Thyroid gland (tissue), 4 donors: ENCODE measurements at places on chromosomes 4 and X. TPM values are rescaled to one million over a fixed set of nuclear protein-coding genes. Genes with fewer than 3 reads are reported as not detected.

- no peaks in the 10 kb centered on the region for H3K36me3 ChIP-seq
- H3K27me3 ChIP-seq: no peaks in the 10 kb centered on the region
- no peak overlapping the region for H3K4me3 ChIP-seq
- H3K27ac ChIP-seq: no peak overlapping the region
Observed at GRCh38 chr4:65302145-65302544, 368.1 kb downstream of the EPHA5 start.

GRCh38 chrX:146241902-146242301 is 424.3 kb downstream of the SLITRK2 start:
- H3K27me3 ChIP-seq: no peaks in the 10 kb centered on the region
- no peak overlapping the region for H3K27ac ChIP-seq
- H3K4me3 ChIP-seq: no peak overlapping the region
- no peaks in the 10 kb centered on the region for H3K4me1 ChIP-seq
- H3K36me3 ChIP-seq: no peaks in the 10 kb centered on the region

DNA sequence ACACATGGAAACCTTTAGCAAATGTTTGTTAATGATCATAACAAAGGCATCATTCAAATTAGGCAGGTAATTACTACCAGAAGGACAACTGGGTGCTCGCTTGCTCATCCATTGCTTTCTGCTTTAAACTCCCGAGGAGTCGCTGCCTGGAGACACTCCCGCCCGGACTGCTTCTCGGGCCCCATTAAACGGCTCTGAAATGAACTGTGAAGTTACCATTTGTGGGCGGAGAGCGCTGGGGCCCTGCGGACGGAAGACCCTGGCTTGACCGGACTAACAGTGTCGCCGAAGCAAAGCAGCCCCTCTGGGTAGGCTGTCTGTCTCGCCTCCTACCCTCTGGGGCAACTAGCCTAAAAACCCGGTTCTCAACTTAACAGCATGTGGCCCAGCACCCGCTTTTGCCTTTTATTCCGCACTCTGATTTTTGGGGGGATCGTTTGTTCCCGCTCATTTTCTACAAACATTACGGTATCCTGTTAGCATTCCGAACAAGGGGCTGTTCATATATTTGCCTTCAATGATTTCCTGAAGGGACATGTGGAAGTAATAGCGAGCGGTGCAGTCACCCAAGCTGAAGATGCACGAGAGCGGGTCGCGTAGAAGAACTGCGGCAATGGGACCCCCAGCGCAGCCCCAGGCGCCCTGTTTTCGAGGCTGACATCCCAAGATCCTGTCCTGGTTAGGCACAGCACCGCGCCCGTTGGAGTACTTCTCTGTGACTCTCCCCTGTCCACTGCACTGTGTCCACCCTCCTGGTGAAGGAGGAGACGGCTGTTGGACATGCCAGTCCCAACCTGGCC is 1.6 kb upstream of the PDGFRA start:
- DNase-seq: no peak
- H3K27ac ChIP-seq: no peak overlapping the region
- peaks cover 51% of the 10 kb centered on the region for H3K27me3 ChIP-seq
- peak overlapping the region; percentile 32 for H3K4me3 ChIP-seq
- no peaks in the 10 kb centered on the region for H3K36me3 ChIP-seq
- H3K4me1 ChIP-seq: peaks cover 60% of the 10 kb centered on the region

DNA sequence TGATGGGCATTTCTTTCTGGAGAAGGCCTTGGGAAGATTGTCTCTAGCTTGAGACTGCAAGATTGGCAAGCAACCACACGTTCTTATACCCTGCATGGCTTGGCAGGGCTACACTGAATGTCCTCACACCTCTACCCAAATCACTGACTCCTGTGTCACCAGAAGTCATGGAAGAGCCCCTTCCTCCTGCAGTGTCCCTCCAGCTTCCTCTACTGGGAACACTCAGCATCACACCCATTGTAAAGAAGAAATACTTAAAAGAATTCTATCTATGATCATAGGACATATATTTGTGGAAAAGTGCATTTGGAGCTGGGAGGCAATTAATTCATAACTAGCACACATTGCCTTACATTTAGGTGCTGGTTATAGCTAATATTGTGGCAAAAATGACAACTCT is 113.1 kb downstream of the CCSER1 start:
- H3K36me3 ChIP-seq: no peaks in the 10 kb centered on the region
- no peak overlapping the region for H3K4me3 ChIP-seq
- no peak overlapping the region for H3K27ac ChIP-seq
- H3K27me3 ChIP-seq: no peaks in the 10 kb centered on the region
- no peaks in the 10 kb centered on the region for H3K4me1 ChIP-seq

GRCh38 chr4:105936901-105937300 is 41.6 kb downstream of the NPNT start:
- peaks cover 17% of the 10 kb centered on the region for H3K4me1 ChIP-seq
- peak; percentile 76 for DNase-seq
- H3K27me3 ChIP-seq: no peaks in the 10 kb centered on the region
- H3K27ac ChIP-seq: peak overlapping the region; percentile 67
- no peak overlapping the region for H3K4me3 ChIP-seq

DNA sequence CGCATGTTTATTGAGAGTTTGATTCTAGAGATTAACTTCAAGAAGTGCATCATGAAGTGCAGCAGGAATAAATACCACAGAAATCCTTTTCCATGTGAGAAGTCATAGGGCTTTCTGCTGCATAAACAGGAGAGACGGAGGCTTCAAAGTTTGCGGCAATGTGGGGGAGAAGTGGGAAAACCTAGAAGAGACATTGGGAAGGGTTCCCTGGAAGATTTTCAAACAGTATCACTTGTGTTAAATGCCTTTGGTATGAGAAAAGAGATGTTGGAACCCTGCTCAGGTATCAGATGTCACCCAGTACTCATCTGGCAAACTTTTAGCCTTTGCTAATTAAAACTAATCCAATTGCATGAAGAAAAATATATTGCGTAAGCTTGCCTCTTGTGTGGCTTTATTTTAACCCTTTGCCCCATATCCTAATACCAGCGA is 15.4 kb downstream of the NHS start:
- no peak for DNase-seq
- no peak overlapping the region for H3K4me3 ChIP-seq
- H3K27me3 ChIP-seq: no peaks in the 10 kb centered on the region
- H3K4me1 ChIP-seq: no peaks in the 10 kb centered on the region
- H3K27ac ChIP-seq: no peak overlapping the region

DNA sequence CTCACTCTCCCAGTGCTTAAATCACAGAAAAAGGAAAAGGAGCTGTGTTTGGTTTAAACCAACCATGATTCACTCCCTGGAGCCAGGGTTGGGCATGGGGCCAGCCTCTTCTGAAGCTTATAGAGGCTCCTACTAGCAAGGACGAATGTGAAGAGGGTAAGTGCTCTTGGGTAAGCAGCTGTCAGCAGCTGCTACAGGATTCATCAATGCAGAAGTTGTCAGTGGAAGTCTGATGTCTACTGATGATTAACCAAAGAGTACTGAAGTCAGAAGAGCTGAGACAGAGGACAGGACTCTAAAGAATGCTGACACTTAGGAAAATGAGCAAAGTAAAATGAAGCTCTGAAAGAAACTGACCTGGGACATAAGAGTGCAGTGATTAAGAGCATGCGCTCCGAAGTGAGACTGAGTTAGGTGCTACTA is 32.7 kb upstream of the JADE1 start:
- H3K36me3 ChIP-seq: no peaks in the 10 kb centered on the region
- H3K4me3 ChIP-seq: no peak overlapping the region
- H3K27me3 ChIP-seq: no peaks in the 10 kb centered on the region
- peak; percentile 99 for DNase-seq
- H3K4me1 ChIP-seq: peaks cover 7% of the 10 kb centered on the region

DNA sequence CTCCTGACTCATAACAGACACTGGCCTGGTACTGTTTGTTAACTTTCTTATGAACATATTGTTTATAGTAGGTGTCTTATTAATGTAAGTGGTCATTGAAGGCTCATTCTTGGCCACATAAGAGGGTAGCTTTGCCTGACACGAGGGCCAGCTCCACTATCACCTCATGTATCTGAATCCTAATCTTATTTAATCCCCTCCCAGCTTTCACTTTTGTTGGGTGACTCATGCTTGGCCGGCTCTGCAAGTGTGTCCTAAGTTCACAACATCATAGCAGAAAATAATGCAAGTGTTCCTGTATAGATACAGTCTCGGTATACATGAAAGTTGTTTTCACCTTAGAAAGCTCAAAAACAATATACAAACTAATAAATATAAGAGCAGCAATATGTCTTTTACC is 283.8 kb downstream of the IQCM start:
- no peaks in the 10 kb centered on the region for H3K27me3 ChIP-seq
- H3K27ac ChIP-seq: no peak overlapping the region
- no peaks in the 10 kb centered on the region for H3K36me3 ChIP-seq
- H3K4me1 ChIP-seq: no peaks in the 10 kb centered on the region
- DNase-seq: peak; percentile 10

GRCh38 chrX:134933248-134933647 is 57.5 kb upstream of the SMIM10 start:
- H3K27ac ChIP-seq: no peak overlapping the region
- no peaks in the 10 kb centered on the region for H3K27me3 ChIP-seq

DNA sequence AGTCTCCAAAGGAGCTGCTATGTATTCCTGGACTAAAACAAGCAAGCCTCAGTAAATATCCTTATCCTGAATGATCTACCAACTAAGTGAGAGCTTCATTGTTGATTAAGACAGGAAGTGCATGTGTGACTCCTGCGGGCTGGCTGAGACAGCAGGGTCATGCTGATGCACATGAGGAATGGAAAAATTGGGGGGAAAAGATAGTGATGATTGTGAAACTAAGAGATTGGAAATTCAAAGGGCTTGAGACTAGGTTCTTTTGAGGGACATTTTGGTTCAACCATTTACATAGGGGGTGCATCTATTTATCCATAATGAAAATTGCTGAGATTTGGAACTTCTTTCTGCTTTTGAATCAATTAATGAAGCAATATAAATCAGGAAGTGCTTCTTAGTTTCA is 61.1 kb upstream of the C1QTNF7 start:
- H3K27ac ChIP-seq: no peak overlapping the region
- H3K4me3 ChIP-seq: no peak overlapping the region
- H3K4me1 ChIP-seq: no peaks in the 10 kb centered on the region
- no peak for DNase-seq
- H3K36me3 ChIP-seq: no peaks in the 10 kb centered on the region

- no peak for DNase-seq
- no peaks in the 10 kb centered on the region for H3K4me1 ChIP-seq
- no peaks in the 10 kb centered on the region for H3K36me3 ChIP-seq
Observed at GRCh38 chrX:123084797-123085196, 99.3 kb upstream of the GRIA3 start.

DNA sequence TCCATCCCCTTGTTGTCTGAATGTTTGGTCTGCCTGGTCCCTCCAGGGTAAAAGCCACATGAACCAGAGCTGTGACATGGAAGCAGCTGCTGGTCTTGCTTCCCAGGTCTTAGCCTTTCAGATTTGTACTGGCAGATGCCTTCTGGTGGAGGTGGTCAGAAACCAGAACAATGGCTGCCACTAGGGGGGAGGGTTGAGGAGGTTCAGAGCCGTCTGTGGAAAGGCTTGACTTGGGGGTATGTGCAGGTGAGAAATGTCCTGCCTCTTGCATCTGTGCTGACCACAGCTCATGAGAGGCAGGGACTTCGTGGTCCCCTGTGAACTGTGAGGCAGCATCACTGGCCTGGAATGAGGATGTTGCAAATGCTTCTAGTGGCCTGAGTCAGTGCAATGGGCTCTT is 144.2 kb upstream of the WDR1 start:
- H3K36me3 ChIP-seq: no peaks in the 10 kb centered on the region
- no peaks in the 10 kb centered on the region for H3K27me3 ChIP-seq

GRCh38 chrX:151488677-151489076 is 74.8 kb upstream of the PASD1 start:
- no peak overlapping the region for H3K27ac ChIP-seq
- no peaks in the 10 kb centered on the region for H3K36me3 ChIP-seq
- DNase-seq: no peak
- H3K27me3 ChIP-seq: no peaks in the 10 kb centered on the region
- H3K4me1 ChIP-seq: no peaks in the 10 kb centered on the region
- H3K4me3 ChIP-seq: no peak overlapping the region

GRCh38 chr4:129167640-129168260 is 71.8 kb downstream of the C4orf33 start:
- no peak overlapping the region for H3K4me3 ChIP-seq
- no peaks in the 10 kb centered on the region for H3K36me3 ChIP-seq
- H3K4me1 ChIP-seq: no peaks in the 10 kb centered on the region
- peak; percentile 30 for DNase-seq

- H3K36me3 ChIP-seq: no peaks in the 10 kb centered on the region
- no peaks in the 10 kb centered on the region for H3K27me3 ChIP-seq
- H3K4me1 ChIP-seq: no peaks in the 10 kb centered on the region
- H3K27ac ChIP-seq: no peak overlapping the region
Observed at GRCh38 chrX:129714581-129714980, 24.2 kb upstream of the XPNPEP2 start.

DNA sequence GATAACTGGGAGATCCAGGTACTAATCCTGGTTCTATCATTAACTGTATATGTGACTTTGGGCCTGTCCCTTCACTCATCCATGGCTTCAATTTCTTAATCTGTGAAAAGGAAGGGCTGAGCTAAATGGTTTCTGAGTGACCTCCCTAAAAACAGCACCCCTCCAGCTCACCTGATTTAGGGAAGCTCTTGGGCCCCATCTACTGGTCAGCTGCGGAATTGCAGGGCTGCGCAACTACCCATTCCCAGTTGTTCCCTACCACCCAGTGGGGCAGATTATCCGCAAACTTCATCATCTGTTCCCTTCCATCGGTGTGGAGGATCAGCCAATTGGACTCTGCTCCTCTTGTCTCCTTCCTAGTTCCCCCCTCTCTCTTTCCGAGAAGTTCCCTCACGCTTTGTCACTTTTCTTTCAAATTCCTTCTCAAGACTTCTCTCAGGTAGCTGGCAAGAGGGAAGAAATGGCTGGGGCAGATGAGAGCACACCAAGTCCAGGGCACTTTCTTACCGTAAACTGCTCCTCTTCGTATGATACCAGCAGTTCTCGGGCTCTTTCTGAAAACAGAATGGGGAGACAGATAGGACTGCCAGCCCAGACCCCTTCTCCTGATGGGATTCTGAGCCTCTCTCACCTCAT is 5.8 kb downstream of the LAS1L start:
- no peak overlapping the region for H3K27ac ChIP-seq
- H3K4me1 ChIP-seq: no peaks in the 10 kb centered on the region
- no peak overlapping the region for H3K4me3 ChIP-seq
- H3K27me3 ChIP-seq: no peaks in the 10 kb centered on the region
- peaks cover 3% of the 10 kb centered on the region for H3K36me3 ChIP-seq
- peak; percentile 14 for DNase-seq

The SOD3 gene
- 215 TPM for total RNA-seq

The BEND2 gene
- total RNA-seq: not detected

The MID2 gene
- 38.4 TPM for total RNA-seq

The SPANXN4 gene
- total RNA-seq: not detected
